ENCODE measurements at places on chromosomes 4 and X.

DNA sequence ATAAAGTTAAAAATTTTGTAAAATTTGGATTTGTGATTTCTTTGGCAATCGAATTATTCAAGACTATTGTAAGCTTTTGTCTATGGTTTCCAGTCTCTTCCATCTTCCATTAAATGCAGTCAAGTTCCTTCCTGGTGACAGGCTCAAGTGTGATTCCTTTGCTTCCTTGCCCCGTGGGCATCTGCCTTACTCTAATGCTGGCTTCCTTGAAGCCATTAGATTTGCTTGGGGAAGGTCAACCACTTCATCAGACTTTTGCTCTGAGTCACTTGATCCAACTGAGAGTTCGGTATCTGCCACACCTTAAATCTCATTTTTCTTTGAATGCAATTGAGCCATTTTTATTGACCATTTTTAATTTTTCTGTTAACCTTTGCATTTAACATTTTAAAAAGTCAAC, 648.8 kb downstream of the SPOCK3 start:
- DNase-seq: no peak

GRCh38 chrX:33142331-33142730, 69.0 kb downstream of the DMD start:
- DNase-seq: no peak

- DNase-seq: peak; percentile 40
These were observed 21.7 kb downstream of the DDIT4L start for GRCh38 chr4:100168521-100168920.

GRCh38 chr4:156117743-156118142, 164.1 kb upstream of the CTSO start:
- peak; percentile 40 for DNase-seq

GRCh38 chrX:44428989-44429627, 85.6 kb upstream of the EFHC2 start:
- DNase-seq: no peak

DNA sequence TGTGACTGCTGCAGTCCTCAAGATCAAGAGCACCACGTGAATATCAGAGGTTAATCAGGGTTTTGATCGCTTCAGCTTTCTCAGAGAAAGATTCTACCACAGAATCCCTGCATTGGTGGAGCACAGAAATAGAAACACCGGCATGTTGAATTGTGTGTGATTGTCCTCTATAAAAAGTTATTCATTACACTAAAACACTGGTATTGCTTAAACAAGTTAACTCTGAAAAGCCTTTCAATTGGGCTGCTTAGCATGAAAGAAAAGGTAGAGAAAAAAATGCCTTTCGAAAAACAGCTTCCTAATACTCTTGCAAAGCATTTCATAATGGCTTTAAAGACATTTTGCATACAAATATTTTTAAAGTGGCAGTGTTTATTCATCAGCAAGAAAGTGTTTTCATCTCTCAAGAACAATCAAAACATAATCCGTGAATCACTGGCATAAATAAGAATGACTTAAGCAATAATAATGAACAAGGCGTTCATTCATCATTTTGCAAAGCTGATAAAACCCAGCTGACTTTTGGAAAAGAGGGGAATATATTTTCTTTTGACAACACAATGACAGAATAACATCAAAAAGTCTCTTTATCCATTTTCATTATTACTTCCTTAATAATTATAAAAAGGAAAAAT, 61.1 kb downstream of the HELT start:
- no peak for DNase-seq

- DNase-seq: peak; percentile 4
These were observed 73.9 kb downstream of the HDAC8 start for GRCh38 chrX:72498782-72499181.

GRCh38 chrX:68699960-68700746, 52.7 kb downstream of the STARD8 start:
- DNase-seq: no peak

DNA sequence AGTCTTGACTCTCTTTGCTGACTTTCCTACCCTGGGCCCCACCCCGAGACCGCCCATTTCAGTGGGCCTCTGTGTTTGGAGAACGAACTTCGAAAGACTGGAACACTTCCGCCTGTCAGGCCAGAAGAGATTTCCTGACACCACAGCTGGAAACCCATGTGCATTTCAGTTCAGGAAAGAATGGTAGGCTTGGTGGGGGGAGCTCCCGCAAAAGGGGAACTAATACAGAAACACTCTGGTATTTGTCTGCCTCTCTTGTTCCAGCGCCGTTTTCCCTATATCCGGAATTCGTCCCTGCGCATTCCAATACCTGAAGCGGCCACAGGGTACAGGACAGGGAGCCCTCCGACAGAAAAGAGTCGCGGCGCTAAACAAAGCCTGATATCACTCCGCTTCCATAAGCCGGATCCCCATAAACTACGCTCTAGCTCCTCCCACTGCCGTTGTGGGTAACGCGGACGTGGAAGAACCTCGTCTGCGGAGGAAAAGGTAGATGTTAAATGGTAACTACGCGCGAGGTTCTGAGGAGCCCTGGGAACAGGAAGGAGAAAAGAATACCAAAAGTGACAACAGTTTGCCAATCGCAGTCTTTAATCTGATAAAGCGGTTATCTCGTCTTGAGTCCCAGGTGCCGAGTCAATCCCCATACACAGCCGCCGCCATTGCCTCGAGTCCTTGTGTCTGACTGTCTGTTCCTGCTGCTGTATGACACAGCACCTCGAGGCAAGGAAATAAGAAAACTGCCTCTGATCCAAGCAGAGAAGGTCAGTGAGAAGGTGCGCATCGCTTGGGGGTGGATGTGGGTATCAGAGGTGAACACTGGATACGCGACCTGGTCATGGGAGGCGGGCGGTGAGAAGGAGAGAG, at the start of gene ARMCX5:
Gene ARMCX5, plus strand, starts transcription at position 432 of the 867 bp plus-strand sequence. CDS start 2,627 bp downstream, outside the sequence.
- peak; percentile 90 for DNase-seq

- no peak for DNase-seq
These were observed 452.3 kb downstream of the MID1IP1 start for GRCh38 chrX:39253551-39253950.

- peak; percentile 82 for DNase-seq
These were observed 12.9 kb downstream of the HHIP start for GRCh38 chr4:144658903-144659302.

- peak; percentile 21 for DNase-seq
These were observed 26.5 kb upstream of the NEIL3 start for GRCh38 chr4:177283167-177283566.

DNA sequence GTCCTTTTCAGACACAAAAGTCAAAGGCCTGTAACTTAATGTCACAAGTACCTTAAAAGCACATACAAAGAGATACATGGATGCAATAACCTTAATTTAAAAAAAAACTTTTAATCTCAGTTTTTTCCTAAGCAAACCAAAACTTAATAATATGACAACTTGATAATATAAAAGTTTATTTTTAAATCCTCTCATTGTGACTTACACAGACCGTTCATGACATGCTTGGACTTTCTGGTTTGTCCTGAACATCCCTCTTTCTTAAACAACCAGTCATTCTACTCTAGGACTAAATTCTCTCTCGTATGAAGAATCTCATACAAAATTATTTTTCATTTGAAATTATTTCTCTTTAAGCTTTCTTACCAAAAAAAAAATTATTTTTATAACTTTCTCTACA, 43.1 kb upstream of the CYP2U1 start:
- DNase-seq: no peak

GRCh38 chrX:133697656-133698055, 282.4 kb upstream of the GPC4 start:
- DNase-seq: no peak

DNA sequence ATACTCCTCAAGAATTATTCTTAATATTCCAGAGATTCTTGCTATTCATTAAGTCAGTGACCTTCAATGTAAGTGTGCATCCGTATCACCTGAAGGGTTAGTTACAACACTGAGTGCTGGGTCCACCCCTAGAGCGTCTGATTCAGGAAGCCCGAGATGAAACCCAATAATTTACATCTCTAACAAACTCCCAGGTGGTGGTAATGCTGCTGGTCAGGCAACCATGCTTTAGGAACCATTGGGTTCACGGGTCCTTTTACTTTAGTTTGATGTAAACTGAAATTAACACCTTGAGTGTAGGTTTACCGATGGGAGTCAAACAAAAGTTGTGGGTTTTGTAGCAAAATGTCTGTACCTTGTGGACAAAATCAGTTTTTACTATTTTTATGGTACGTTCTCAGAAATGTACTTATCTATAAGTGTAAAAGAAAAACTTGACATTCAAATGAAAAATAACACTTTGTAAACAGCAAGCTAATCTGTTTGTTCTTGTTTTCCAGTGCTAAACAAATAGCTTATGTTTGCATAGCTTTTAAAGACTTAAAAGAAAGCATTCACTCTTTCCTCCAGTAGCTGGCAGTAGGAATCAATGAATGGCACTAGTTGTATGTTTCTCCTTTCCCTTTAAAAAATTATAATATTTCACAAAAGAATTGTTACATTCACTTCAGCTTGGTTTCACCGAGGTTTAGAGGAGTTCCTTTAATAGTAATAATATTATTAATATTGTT, 32.7 kb downstream of the ACE2 start:
- DNase-seq: no peak

- DNase-seq: no peak
These were observed 371.3 kb downstream of the FBXW7 start for GRCh38 chr4:152164561-152164960.

DNA sequence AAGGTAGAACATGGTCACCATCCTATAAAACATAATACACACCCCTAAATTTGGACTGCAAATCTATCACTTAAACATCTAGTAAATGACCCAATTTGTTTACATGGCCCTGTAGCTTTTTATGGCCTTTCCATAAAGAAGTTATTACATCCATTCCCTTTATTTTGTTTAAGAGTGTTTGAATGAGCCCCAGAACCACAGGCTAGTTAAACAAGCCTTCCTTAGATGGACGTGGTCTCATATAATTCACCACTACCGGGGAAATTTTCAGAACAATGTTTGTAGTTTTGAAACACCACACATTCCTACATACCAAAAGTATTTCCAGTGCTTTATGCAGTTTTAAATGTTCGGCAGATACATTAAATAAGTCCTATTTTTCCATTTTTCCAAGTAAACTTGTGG, 12.3 kb downstream of the PDGFC start:
- DNase-seq: peak; percentile 81

- DNase-seq: peak; percentile 20
These were observed 751 bp upstream of the RGS12 start for GRCh38 chr4:3291969-3292570.

DNA sequence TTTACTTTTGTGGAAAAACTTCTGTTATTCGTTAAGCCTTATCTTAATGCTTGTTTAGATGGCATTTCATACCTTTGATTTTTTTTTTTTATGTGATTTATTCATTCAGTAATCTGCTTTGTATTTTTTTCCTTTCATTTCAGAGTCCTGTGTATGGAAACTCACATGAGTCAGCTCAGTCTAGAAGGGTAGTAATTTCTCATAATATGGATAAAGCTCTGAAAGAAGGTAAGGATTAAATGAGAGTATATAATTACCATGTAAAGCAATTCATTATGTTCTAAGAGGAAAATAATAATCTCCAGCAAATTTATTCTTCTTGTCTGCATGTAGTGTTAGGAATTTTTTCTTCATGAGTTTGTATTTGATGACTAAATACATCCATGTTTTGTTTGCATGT, 37.8 kb downstream of the SNX25 start:
- peak; percentile 36 for DNase-seq

- DNase-seq: no peak
These were observed 430.4 kb downstream of the ACTRT1 start for GRCh38 chrX:127621780-127622179.

DNA sequence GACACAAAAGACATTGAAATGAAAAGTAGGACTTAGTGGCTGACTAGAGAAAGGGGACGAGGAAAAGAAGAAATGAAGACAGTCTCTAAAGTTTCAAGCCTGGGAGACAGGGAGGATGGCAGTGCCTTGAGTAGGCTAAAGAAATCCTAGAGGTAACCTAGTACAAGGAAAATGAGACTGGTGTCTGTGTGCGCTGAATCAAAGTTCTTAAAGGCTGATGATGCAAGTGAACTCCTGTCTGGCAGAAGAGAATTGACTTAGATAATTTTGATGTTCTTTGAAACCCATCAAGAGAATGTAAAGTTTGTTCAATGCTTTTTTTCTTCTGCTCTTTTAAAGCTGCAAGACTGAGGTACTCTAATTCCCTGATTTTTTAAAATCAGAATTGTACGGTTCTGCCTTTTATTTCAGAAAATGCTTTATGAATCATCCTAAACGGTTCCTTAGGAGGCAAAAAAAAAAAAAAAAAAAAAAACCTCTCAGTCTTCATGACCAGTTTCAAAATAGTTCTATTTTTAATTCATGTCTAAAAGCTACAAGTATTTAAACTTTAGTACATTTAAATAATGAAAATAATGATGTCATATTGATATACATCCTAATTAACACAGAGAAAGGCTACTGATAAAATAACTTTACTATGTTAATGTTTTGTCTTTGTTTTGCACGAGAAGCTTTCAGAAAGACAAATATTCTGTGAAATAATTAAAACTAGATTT, 189.8 kb downstream of the PPP3CA start:
- peak; percentile 46 for DNase-seq

- DNase-seq: peak; percentile 47
These were observed 6.6 kb downstream of the CCDC110 start for GRCh38 chr4:185464887-185465286.
